Posterior vena cava (tissue), 2 donors: ENCODE measurements at places on chromosomes 12 and 14. TPM values are rescaled to one million over a fixed set of nuclear protein-coding genes. Genes with fewer than 3 reads are reported as not detected.

The ADCY4 gene
- total RNA-seq = 35.2 TPM

The FBXO34 gene
- 20.5 TPM for total RNA-seq

DNA sequence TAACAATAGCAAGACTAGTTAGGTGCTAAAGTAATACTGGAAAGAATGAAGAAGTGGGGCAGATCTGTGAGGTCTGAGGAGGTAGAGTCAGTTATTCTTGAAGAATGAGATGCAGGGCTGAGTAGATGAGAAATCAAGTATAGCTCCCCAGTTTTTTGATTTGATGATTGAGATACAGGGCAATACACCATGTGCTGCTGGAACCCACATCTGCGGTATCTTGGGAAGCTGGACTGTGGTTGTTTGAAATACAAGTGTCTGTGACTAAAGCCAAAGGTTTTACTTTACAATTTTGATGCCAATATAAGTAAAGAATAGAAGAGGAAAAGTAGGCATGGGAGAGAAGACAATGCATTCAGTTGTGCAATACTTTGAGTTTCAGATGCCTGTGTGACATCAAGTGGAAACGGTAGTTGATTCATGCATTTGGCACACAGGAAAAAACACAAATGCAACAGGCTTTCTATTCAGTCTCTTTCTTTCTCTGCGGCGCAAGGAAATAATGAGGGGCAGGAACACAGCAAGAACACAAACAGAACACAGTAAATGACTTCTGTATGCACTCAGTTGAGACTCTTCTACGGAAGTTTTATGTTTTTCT is 190.2 kb upstream of the SLC38A2 start:
- DNase-seq = no peak

DNA sequence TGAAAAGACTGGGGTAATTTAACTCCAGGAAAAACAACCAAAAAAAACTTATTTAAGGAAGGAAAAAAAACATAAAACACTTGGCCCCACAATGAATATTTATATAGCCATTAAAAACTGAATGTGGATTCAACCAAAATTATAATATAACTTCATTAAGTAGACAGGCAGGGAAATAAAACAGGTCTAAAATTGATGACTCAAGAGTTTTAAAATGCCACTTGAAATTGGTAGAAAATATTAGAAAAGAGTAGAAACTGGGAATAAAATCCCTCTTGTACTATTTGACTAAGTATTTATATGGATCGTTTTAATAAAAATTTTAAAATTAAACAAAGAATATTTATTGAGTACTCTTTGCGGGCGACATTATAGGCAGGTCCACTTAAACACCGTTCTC is 28.8 kb downstream of the RPS6KA5 start:
- DNase-seq = no peak

- no peak for DNase-seq
Observed at GRCh38 chr12:116482179-116482578, 77.0 kb upstream of the MAP1LC3B2 start.

DNA sequence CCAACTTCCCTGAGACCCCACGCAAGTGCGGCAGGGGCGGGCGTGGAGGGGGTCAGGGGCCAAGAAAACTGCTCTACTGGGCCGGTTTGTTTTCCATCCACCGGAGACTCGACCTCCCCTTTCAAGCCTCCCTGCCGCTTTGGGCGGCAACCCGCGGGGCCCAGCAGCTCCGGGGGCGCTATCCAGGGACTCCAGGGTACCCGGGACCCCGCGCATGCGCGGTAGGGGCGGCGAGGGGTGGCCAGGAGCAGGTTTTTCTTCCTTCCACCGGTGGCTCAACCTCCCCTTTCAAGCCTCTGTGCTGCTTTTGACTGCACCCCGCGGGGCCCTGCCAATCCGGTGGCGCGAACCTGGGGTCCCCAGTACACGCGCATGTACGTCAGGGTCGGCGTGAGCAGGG is 323.5 kb downstream of the ALG10 start:
- DNase-seq = no peak
